Activated T-helper 17 cell treated with anti-CD3 and anti-CD28 coated beads, Interleukin-2, amount 50 U/mL, for 72 hours (primary cell): ENCODE measurements at places on chromosomes 13 and 19. TPM values are rescaled to one million over a fixed set of nuclear protein-coding genes. Genes with fewer than 3 reads are reported as not detected.

Gene MRPS12
- total RNA-seq: 106 TPM

Gene GAPDHS
- not detected for total RNA-seq

Gene GSX1
- not detected for total RNA-seq

Gene PINLYP
- 4.6 TPM for total RNA-seq

Gene CARM1
- total RNA-seq: 32.7 TPM

Gene NXNL1
- not detected for total RNA-seq

Gene KLK10
- not detected for total RNA-seq

Gene ZNF320
- total RNA-seq: 3.3 TPM

Gene TRAPPC6A
- 32.1 TPM for total RNA-seq

Gene ELAVL3
- total RNA-seq: 0.45 TPM

Gene ANGPTL4
- 120 TPM for total RNA-seq

Gene HIF3A
- not detected for total RNA-seq

Gene FCGBP
- total RNA-seq: 11.3 TPM

Gene CAPS
- total RNA-seq: 5.1 TPM

Gene CCDC70
- total RNA-seq: 0.24 TPM

Gene CEACAM8
- total RNA-seq: not detected

Gene GPC6
- total RNA-seq: not detected

Gene NKPD1
- total RNA-seq: 0.06 TPM

Gene PTPRS
- 0.04 TPM for total RNA-seq
